Dermis blood vessel endothelial cell (primary cell): ENCODE measurements at places on chromosomes 1 and 21. TPM values are rescaled to one million over a fixed set of nuclear protein-coding genes. Genes with fewer than 3 reads are reported as not detected.

Gene PLEKHN1
- 0.17 and 0.37 TPM in 2 replicates for total RNA-seq

Gene CYP4Z1
- total RNA-seq = 0.17 TPM in 1 of 2 replicates, not detected in the other

Gene TMEM61
- total RNA-seq = not detected in 2 replicates

Gene RPTN
- not detected in 2 replicates for total RNA-seq

Gene S100A3
- 1.3 and 1.4 TPM in 2 replicates for total RNA-seq

Gene CFHR2
- total RNA-seq = not detected in 2 replicates

Gene LZIC
- total RNA-seq = 29.1 and 31.0 TPM in 2 replicates

Gene DNM3
- 4.2 and 8.2 TPM in 2 replicates for total RNA-seq

Gene MACO1
- total RNA-seq = 28.5 and 29.1 TPM in 2 replicates

Gene AKR7A3
- total RNA-seq = 0.14 and 0.34 TPM in 2 replicates

Gene DDI2
- total RNA-seq = 18.9 and 22.9 TPM in 2 replicates
